Heart right ventricle (tissue), 16 donors: ENCODE measurements at places on chromosomes 5 and 9.
A peak's percentile ranks its signal among the peaks of the same experiment; 100 is the strongest.

GRCh38 chr9:18501949-18502348, 28.0 kb downstream of the ADAMTSL1 start:
- H3K4me1 ChIP-seq, result peaks cover 23% of the 10 kb centered on the region
- H3K27me3 ChIP-seq, result no peaks in the 10 kb centered on the region
- DNase-seq, result no peak
- H3K4me3 ChIP-seq, result no peak overlapping the region
- H3K27ac ChIP-seq, result no peak overlapping the region

GRCh38 chr5:77328930-77329647, 118.6 kb downstream of the PDE8B start:
- no peak for DNase-seq
- H3K4me1 ChIP-seq, result no peaks in the 10 kb centered on the region
- no peaks in the 10 kb centered on the region for H3K27me3 ChIP-seq
- no peak overlapping the region for H3K27ac ChIP-seq
- no peaks in the 10 kb centered on the region for H3K36me3 ChIP-seq

GRCh38 chr5:32543291-32543690, 42.1 kb upstream of the SUB1 start:
- no peaks in the 10 kb centered on the region for H3K36me3 ChIP-seq
- no peak overlapping the region for H3K4me3 ChIP-seq
- H3K27ac ChIP-seq, result no peak overlapping the region
- H3K4me1 ChIP-seq, result peaks cover 36% of the 10 kb centered on the region

- H3K27ac ChIP-seq, result no peak overlapping the region
- peaks cover 85% of the 10 kb centered on the region for H3K36me3 ChIP-seq
- no peak overlapping the region for H3K4me3 ChIP-seq
- no peaks in the 10 kb centered on the region for H3K27me3 ChIP-seq
- H3K4me1 ChIP-seq, result peaks cover 16% of the 10 kb centered on the region
- DNase-seq, result no peak
Observed at GRCh38 chr9:36358486-36358885, 41.6 kb downstream of the RNF38 start.

- no peaks in the 10 kb centered on the region for H3K4me1 ChIP-seq
- H3K36me3 ChIP-seq, result no peaks in the 10 kb centered on the region
- no peak for DNase-seq
- H3K27ac ChIP-seq, result no peak overlapping the region
Observed at GRCh38 chr9:8252445-8252844, 452.9 kb upstream of the DMAC1 start.

DNA sequence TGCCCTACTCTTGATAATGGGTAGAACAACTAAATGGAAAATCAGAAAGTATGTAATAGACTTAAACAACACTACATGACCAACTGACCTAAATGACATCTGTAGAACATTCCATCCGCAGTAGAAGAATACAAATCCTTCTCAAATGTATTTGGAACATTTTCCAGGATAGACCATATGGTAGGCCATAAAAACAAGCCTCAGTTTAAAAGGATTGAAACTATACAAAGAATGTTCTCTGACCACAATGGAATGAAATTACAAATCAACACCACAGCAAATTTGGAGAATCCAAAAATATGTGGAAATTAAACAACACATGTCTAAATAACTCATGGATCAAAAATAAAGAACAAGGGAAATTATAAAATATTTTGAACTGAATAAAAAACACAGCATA, 189.2 kb downstream of the NDUFS4 start:
- H3K4me3 ChIP-seq, result no peak overlapping the region
- no peak for DNase-seq
- H3K27ac ChIP-seq, result no peak overlapping the region
- no peaks in the 10 kb centered on the region for H3K36me3 ChIP-seq
- no peaks in the 10 kb centered on the region for H3K4me1 ChIP-seq
- no peaks in the 10 kb centered on the region for H3K27me3 ChIP-seq

DNA sequence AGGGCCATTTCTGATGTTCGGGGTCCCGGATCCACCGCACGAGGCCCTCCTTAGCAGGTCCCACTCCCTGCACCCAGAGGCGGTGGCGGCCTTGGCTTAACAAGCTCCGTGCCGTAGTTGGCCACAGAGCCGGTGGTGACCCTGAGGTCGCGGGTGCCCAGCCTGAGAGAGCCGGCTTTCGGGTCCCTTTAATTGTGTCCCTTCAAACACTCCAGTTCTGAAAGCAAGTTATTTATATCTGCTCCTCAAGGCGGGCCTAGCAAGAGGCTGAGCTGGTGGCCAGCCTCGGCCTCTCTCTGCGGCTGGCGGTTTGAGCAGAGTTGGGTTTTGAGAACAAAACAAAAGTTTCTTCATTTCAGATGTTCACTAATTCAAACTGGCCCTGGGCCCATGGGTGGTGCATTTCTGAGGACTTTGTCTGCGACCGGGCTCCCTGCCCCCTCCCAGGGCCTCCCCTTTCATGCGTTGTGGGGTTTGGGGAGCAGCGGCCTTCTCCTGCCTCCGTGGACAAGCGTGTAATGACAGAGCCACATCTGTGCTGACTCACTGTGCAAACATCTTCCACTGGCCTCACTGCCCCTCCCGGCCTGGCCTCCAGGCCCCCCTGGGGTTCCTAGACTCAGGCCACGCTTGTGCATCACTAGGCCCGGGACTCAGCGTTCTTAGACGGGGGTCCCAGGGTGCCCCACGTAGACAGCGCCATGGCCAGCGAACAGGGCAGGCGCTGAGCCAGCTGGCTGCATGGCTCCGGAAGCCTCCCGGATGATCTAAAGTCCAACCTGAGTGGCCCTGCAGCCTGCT, 49.4 kb upstream of the COL5A1 start:
- peak overlapping the region; percentile 68 for H3K27ac ChIP-seq
- peaks cover 10% of the 10 kb centered on the region for H3K27me3 ChIP-seq
- peaks cover 21% of the 10 kb centered on the region for H3K4me1 ChIP-seq

DNA sequence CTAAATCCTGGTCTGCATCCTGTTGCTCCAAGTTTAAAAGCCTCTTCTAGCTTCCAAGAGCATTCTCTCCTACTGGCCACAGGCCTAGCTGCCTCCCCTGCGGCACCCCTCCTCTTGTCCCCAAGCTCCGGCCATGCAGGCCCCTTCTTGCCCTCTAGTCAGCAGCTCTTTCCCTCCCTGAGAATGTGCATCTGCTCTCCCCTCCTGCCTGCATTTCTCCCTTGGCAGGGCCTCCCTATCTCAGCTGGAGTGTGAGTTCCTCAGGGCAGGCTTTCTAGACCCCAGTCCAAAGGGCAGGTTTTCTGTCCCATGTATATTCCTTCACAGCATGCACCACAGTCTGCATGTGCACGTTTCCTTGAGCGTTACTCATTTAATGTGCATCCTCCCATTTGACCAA, 24.6 kb upstream of the BARX1 start:
- H3K36me3 ChIP-seq, result no peaks in the 10 kb centered on the region
- H3K27ac ChIP-seq, result no peak overlapping the region
- H3K4me3 ChIP-seq, result no peak overlapping the region

- no peaks in the 10 kb centered on the region for H3K36me3 ChIP-seq
- H3K4me1 ChIP-seq, result no peaks in the 10 kb centered on the region
- no peak overlapping the region for H3K27ac ChIP-seq
- no peaks in the 10 kb centered on the region for H3K27me3 ChIP-seq
Observed at GRCh38 chr9:115202960-115203751, 85.2 kb upstream of the TNC start.

DNA sequence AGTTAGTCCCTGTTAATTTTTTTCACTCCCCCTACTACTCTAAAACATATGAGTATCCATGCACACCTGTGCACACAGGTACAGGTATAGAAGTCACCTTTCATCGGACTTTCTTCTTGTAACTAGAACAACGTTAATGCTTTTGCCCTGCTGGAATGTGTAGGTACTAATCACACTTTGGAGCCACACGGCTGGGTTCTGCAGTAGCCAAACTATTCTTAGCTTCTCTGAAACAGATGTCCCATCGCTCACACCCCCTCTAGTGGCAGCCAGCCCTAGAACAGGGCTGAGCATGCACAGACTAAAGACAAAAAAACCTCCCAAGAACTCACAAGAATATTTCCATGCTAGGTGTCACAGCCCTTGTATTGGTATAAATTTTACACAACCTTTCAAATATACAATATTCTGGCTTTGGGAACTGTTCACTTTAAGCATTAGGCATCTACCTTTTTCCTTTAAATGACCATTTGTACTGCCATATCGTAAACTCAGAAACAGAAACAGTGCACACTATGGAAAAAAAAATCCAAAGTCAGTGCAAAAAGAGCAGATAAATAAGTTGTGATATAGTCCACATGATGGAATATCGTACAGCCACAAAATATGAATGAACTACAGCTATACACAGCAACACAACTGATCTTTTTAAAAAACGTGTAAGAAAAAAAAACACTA, 64.0 kb downstream of the RETREG1 start:
- no peak overlapping the region for H3K4me3 ChIP-seq
- H3K36me3 ChIP-seq, result no peaks in the 10 kb centered on the region
- peaks cover 26% of the 10 kb centered on the region for H3K4me1 ChIP-seq
- peak overlapping the region; percentile 9 for H3K27ac ChIP-seq
- DNase-seq, result peak; percentile 75

DNA sequence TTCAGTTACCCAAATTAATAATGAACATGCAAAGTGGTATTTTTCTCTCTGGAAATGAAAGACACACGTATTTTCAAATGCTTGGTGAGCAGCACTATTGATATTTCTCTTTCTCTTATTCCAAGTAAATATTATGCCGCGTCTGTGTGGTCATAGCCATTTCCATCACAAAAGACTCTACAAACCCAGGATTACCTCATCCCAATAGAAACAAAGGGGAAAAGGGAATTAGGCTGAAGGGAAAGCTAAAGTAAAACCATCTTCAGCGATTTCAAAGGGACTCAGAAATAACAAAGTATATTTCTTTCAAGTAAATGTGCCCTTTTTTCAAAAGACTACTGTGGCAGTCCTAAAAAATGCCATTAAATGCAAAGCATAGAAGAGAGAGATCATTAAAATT, 62.0 kb upstream of the FST start:
- no peaks in the 10 kb centered on the region for H3K27me3 ChIP-seq
- H3K4me3 ChIP-seq, result no peak overlapping the region
- H3K27ac ChIP-seq, result no peak overlapping the region
- no peak for DNase-seq

DNA sequence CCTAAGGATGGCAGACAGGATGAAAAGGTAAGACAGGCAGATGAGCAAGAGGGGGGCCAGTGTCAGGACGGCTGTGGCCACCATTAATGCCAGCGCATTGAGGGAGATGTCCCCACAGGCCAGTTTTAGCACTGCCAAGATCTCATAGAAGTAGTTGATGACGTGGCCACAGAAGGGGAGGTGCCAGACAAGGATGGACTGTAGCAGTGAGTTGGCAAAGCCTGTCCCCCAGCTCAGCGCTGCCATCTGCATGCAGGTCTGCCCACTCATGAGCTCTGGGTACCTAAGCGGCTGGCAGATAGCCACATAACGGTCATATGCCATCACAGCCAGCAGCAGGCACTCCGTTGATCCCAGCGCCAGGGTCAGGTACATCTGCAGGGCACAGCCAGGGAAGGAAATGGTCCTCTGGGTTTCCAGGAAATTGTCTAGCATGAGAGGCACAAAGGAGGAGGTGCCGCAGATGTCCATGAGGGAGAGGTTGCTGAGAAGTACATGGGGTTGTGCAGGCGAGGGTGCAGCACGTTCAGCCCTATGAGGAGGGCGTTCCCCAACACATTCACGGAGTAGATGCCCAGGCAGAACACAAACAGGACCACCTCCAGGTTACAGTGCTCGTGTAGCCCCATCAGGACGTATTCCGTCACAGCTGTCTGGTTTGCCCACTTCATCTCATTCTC, 10.8 kb downstream of the OR13J1 start:
- no peak overlapping the region for H3K4me3 ChIP-seq
- H3K27me3 ChIP-seq, result peaks cover 5% of the 10 kb centered on the region
- no peak overlapping the region for H3K27ac ChIP-seq
- DNase-seq, result no peak
- no peaks in the 10 kb centered on the region for H3K4me1 ChIP-seq

DNA sequence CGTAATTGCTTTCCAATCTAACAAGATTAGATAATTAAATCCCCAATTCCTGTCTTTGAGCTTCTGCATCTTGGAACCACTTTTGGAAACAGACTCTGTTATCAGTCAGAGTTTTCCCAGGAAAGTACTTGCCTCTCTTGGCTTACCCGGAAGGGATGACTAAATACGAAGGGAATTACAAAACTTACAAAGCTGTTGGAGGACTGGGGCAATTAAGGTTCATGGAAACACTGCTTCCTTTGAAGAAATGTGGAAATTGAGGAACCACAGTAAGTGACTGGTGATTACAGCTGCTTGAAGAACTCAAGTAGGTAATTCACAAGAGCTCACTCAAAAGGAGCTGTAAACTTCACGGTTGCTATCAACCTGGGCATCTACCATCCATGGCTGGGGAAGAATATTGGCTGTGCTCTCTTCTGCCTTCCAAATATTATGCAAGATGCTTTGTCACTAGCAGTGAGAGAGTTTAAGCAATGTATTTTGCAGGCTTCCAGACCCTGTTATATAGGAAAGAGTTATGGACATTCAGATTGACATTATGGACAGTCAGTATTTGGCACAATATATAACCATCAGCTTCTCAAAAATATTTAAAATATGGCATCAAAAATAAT, 104.6 kb upstream of the MAN2A1 start:
- DNase-seq, result no peak
- no peak overlapping the region for H3K27ac ChIP-seq
- H3K4me3 ChIP-seq, result no peak overlapping the region
- no peaks in the 10 kb centered on the region for H3K36me3 ChIP-seq

DNA sequence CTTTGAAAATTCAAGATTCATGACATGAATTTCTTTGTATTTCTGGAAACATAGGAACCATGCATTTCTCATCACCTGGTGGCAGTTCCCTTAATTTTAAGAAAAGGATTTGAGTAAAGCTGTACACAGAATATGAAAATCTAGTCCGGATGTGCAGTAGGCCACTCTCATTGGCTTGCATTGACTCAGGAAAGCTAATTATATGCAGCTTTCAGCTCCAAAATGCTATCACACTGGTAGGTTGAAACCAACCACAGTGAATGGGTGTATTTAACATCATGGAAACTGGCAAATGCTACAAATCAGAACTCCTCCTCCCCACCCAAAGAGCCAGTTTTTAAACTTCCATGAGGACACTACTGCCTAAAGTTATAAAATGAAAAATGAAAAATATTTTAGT, 161.6 kb upstream of the FBXL17 start:
- no peak overlapping the region for H3K27ac ChIP-seq
- H3K4me1 ChIP-seq, result no peaks in the 10 kb centered on the region
- H3K36me3 ChIP-seq, result no peaks in the 10 kb centered on the region
- H3K4me3 ChIP-seq, result no peak overlapping the region

DNA sequence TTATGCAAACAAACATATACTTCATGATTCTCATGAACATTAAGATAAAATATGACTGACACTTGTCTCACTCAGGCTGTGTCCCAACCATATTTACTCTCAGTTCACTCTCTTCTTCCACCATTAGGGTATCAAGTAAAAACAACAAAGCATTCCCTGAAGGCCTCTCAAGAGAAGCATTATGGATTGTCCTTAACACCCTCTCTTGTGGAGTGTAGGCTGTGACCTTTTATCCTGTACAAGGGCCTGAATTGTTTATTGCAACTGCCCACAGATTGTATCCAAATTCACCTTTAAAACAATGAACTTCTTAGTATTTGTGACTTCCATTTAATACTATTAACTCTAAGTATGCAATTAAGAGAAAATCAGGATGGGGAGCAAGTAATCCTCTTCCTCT, 78.1 kb downstream of the RICTOR start:
- no peaks in the 10 kb centered on the region for H3K27me3 ChIP-seq
- H3K4me3 ChIP-seq, result no peak overlapping the region
- no peak overlapping the region for H3K27ac ChIP-seq
- DNase-seq, result no peak
- no peaks in the 10 kb centered on the region for H3K4me1 ChIP-seq

- no peaks in the 10 kb centered on the region for H3K27me3 ChIP-seq
- H3K27ac ChIP-seq, result no peak overlapping the region
- H3K4me3 ChIP-seq, result no peak overlapping the region
- H3K36me3 ChIP-seq, result no peaks in the 10 kb centered on the region
Observed at GRCh38 chr9:130599625-130600024, 20.2 kb downstream of the FUBP3 start.
